ENCODE measurements at places on chromosomes 2 and 18. TPM values are rescaled to one million over a fixed set of nuclear protein-coding genes. Genes with fewer than 3 reads are reported as not detected.

The CHRNG gene
- not detected for polyA plus RNA-seq

The UGT1A4 gene
- polyA plus RNA-seq, result not detected

The ALKAL2 gene
- 0.79 TPM for polyA plus RNA-seq

The ACVR1C gene
- polyA plus RNA-seq, result 0.06 TPM

The TUBA3E gene
- not detected for polyA plus RNA-seq

The LIPG gene
- not detected for polyA plus RNA-seq

The SERPINB12 gene
- polyA plus RNA-seq, result not detected

The KRTCAP3 gene
- 8.6 TPM for polyA plus RNA-seq

The ST8SIA5 gene
- not detected for polyA plus RNA-seq

The APCDD1 gene
- 0.79 TPM for polyA plus RNA-seq

The KDM3A gene
- polyA plus RNA-seq, result 45.3 TPM

The DPP10 gene
- not detected for polyA plus RNA-seq

GRCh38 chr2:196468394-196468793 is 171.1 kb upstream of the CCDC150 start:
- no peak for DNase-seq

DNA sequence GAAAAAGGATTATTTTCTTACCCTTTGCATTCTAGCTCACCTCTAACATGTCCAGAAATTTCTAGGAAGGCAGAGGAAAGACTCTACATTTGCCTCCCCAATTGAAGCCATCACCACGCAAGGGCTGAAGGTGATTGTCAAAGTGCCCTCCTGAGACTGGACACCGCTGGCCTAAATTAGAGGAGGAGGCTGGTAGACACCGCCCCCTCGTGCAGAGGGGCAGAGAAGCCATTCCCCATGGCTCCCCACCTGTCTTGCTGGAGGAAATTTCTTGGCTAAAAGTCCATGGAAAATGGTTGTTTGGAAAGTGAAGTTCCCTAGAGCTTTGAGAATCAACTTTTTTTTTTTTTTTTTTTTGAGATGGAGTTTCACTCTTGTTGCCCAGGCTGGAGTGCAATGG is 31.3 kb upstream of the CREB1 start:
- DNase-seq, result no peak

DNA sequence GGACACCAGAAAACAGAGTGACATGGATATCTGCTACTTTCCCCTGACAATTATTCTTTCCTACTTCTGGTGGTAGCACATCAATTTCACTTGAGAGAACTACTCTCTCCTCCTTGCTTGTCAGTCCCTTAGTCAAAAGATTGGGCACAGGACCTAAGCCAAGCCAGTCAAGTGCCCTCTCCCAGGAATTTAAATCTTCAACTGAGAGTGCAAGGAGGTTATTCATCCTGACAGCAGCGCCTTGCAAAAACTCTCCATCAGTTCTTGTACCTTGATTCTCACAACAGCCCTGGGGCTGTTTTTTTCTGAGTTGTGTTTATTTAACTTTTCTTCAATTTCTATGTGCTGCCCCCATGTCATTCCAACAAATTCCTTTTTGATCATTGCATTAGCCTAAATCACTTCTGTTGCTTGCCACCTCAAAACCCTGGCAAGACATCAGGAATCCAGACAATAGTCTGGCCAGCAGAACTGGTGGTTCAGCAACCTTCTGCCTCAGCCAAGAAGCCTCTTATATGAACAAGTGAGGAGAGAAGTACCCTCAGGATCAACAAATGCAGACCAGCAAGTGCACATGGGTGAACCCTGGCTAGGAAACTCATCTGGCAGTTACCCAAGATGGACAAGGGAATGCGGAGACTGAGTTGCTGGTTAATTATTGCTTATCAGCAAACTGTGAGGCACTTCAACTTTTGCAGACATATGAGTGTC is 19.4 kb downstream of the COL4A3 start:
- no peak for DNase-seq

DNA sequence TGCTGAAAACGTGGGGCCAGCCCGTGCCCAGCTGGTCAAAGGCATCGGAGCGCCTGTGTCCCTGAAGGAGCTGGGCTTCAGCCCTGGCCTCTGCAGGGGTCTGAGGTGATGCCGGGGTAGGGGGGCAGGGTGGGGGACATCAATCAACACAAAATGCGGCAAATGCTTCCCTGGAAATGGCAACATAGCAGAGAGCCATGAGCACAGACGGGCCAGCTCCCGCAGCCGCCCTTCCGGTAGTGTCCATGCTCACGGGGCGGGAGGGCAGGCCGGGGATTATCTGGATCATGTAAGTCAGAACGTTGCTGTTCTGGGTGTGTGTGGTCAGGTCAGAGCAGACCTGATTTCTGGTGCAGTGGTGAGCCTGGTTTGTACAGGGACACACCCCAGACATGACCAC is 56.5 kb upstream of the TWIST2 start:
- no peak for DNase-seq

GRCh38 chr2:20167356-20167755 is 57.6 kb downstream of the SDC1 start:
- DNase-seq, result no peak

- DNase-seq, result no peak
These were observed 8.9 kb upstream of the LTBP1 start for GRCh38 chr2:32937602-32938448.

DNA sequence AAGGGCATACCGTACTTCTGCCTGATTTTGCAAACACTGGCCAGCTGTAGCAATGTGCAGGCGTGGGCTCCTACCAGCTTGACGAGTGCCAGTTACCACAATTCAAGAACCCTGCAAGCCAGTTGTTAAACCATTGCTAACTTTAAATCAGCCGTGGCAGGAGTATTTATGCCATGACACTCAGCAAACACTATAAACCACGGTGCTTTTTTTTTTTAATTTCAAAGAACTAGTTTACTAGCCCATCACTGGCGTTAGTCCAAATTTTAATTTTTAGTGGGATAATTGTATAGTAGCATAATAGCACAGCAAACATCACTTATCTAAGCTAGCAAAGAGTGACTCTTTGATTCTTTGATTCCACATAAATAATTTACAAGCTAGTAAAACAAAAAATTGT is 111.1 kb downstream of the COL4A4 start:
- no peak for DNase-seq

GRCh38 chr2:158395166-158395565 is 61.4 kb downstream of the CCDC148 start:
- DNase-seq, result no peak

GRCh38 chr2:16661936-16662839 is 3.4 kb downstream of the CYRIA start:
- no peak for DNase-seq

GRCh38 chr2:174844295-174844708 is 80.0 kb upstream of the CHRNA1 start:
- no peak for DNase-seq

- DNase-seq, result no peak
These were observed 30.5 kb downstream of the SLC1A4 start for GRCh38 chr2:65019675-65020195.

- peak; percentile 35 for DNase-seq
These were observed 18.3 kb downstream of the POU3F3 start for GRCh38 chr2:104871972-104872865.

GRCh38 chr2:237616734-237617586 is 10.4 kb upstream of the LRRFIP1 start:
- DNase-seq, result no peak

DNA sequence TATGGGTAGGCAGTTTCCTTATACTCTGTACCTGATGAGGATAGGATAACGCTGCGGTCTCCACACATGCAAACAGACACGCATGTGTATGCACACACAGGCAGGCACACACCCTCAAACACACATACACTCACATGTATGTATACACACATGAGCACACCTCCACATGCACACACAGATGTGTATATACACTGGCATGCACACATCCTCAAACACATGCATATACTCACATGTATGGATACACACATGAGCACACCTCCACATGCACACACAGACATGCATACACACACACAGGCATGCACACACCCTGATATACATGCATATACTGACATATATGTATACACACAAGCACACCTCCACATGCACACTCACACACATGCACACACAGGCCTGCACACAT is 267.8 kb upstream of the HDAC4 start:
- DNase-seq, result no peak

GRCh38 chr2:146850746-146851145 is 994.1 kb upstream of the ACVR2A start:
- DNase-seq, result no peak

DNA sequence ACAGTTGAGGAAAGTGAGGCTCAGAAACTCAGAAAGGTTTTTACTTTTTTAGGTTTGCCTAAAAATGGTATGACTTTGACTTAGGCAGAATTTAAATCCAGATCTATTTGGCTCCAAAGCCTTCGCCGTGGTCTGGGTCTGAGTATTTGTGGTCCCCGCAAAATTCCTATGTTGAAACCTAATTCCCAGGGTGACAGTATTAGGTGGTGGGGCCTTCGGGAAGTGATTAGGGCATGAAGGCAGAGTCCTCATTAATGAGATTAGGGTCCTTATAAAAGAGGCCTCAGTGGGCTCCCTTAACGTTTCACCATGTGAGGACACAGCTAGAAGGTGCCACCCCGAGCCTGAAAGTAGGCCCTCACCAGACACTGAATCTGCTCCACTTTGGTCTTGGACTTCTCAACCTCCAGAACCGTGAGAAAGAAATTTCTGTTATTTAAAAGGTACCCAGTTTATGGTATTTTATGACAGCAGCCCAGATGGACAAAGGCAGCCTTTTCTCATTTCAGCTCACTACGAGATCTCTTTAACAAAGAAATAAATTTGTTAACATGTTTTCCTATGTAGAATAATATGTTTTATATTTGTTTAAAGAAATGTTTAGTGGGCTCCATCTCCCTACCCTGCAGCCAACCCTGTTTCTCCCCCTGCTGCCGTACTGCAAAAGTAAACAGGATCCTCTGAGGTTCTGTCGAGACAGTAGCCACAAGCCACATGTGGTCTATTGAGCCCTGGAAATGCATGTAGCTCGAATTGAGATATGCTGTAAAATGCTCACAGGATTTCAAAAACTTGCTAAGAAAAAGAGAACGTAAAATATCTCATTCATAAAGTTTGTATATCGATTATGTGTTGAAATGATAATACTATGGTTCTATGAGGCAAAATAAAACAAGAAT is 80.6 kb downstream of the MOGAT1 start:
- DNase-seq, result no peak

GRCh38 chr2:234450431-234451124 is 46.3 kb downstream of the ARL4C start:
- no peak for DNase-seq

DNA sequence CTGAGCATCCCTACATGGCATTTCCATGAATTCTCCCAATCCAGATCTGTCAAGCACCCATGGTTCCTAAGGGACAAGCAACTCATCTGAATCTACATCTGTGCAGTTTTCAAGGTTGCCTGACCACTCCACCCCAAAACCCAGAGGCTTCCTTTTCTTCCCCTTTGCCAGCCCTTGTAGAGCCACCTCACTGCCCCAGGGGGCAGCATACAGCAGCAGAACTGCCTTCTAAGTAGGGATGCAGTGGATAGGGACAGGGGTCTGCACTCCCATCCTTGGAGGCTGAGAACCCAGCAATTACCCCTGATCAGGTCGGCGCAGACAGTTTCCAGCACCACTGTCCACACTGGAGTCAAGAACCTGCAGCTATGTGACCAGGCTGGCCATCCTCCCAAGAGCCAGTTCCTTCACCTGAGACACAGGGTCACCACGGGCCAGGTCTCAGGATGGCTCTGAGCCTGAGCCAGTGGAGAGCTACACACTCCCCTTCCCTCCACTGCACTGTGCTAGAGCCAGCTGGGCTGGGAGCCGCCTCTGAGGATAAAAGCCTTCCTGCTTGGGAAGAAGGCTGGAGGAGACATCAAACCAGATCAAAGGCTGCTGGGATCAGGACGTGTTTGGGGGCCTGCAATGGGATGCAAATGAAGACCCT is 283.1 kb downstream of the CELF4 start:
- no peak for DNase-seq

- DNase-seq, result no peak
These were observed 34.1 kb downstream of the NFATC1 start for GRCh38 chr18:79429785-79430281.

DNA sequence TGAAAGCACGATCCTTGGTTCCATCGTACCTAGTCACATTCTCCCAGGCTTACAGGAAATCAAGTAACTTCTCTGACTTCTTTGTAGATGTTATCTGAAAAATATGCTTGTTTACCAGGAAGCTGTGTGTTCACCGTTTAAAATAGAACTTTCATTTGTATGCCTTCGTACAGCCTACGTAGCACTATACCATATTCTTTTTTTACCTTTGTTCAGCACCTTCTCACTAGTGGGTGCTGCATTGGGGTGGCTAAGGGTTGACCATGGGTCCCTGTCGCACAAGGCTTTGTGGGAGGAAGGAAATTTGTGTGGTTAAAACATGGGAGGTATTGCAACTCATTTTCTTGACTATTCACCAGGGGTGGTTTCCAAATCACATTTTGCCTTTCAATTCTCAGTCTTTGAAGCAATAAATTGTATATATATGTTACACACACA is 16.6 kb downstream of the MALT1 start:
- DNase-seq, result peak; percentile 40

GRCh38 chr18:7950380-7951136 is 383.4 kb downstream of the PTPRM start:
- no peak for DNase-seq

GRCh38 chr2:199383021-199383420 is 74.7 kb downstream of the SATB2 start:
- DNase-seq, result no peak

GRCh38 chr2:197205585-197206215 is 104.9 kb downstream of the ANKRD44 start:
- DNase-seq, result peak; percentile 86

GRCh38 chr18:49071778-49072177 is 121.0 kb upstream of the SMAD7 start:
- DNase-seq, result no peak

- DNase-seq, result peak; percentile 65
These were observed 2.1 kb upstream of the SPIRE1 start for GRCh38 chr18:12659904-12660605.

- DNase-seq, result no peak
These were observed 38.4 kb downstream of the CYP26B1 start for GRCh38 chr2:72109291-72109690.

- DNase-seq, result no peak
These were observed 3.4 kb upstream of the ALPP start for GRCh38 chr2:232375164-232375563.

GRCh38 chr2:183000846-183001245 is 37.4 kb downstream of the NCKAP1 start:
- no peak for DNase-seq

DNA sequence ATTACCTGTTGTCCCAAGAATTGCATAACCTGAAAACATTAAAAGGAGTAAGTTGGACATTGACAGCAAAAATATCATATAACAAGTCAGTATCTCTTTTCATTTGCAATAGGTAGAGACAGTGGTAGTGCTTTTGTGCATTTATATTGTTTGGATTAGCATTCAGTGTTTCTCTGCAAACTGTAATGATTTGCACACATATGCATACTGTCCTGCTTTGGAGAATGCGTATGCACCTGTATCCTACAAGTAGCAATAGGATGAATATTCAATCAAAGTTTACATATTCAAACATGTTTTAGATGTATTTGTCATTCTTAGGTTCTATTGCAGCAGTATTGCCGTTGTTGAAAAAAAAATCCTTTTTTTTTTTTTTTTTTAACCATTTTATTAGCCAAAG is 201.9 kb downstream of the ZNF407 start:
- no peak for DNase-seq

GRCh38 chr18:43588838-43589237 is 311.5 kb upstream of the SYT4 start:
- DNase-seq, result no peak

GRCh38 chr2:226352941-226353560 is 446.6 kb downstream of the IRS1 start:
- DNase-seq, result no peak

GRCh38 chr2:224038830-224039079 is 331 bp downstream of the SERPINE2 start:
- DNase-seq, result no peak

Measured in B cell (primary cell).